ENCODE measurements at places on chromosomes 3 and 15.
A peak's percentile ranks its signal among the peaks of the same experiment; 100 is the strongest.

GRCh38 chr3:39869890-39870289, 60.5 kb downstream of the MYRIP start:
- no peak for DNase-seq

DNA sequence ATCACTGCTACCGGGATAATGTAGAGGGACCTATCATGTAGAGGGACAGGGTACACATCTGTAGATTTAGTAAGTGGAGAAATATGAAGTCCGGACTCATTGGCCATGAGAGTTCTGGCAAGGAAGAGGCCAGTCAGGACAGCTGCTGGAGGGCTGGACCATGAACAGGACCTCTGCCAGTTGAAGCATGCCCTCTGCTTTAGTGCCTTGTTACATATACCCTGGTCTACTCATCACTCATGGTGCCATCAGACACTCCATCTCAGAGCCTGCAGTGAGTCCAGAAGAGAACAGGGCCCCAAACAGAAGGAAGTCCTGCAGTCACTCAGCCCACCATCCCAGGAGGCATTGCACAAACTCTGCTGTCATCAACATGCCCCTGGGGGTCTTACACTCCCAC, 54.7 kb upstream of the CA12 start:
- DNase-seq: no peak

- peak; percentile 6 for DNase-seq
Measured at GRCh38 chr3:190491533-190492054, 22.3 kb upstream of the IL1RAP start.

- no peak for DNase-seq
Measured at GRCh38 chr3:4758957-4759656, 220.1 kb upstream of the BHLHE40 start.

DNA sequence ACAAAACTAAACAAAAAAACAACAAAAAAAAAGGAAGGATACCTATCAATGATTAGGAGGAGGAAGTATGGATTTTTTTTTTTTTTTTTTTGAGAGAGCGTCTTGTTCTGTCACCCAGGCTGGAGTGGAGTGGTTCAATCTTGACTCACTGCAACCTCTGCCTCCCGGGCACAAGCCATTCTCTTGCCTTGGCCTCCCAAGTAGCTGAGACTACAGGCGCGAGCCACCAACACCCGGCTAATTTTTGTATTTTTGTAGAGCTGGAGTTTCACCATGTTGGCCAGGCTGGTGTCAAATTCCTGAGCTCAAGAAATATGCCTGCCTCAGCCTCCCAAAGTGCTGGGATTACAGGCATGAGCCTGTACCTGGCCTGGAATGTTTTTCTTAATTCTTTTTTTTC, 195.8 kb downstream of the CBLB start:
- no peak for DNase-seq

DNA sequence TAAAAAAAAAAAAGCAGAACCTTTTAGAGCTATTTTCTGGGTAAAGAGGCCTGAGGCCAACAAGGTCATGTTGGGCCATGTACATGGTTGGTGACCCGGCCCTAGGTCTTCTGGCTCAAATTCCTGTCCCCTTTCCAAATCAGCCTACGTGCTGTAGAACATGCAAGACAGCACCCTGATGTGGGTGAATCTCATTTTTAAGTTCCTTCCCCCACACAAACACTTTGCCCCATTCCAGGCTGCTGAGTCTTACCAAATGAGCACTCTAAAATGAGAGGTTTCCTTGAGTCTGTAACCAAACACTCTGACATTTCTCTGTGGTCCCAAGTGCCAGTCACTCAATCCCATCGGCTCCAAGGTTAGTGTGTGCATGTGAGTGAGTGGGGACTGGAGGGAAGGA, 9.4 kb downstream of the BCL6 start:
- DNase-seq: no peak

DNA sequence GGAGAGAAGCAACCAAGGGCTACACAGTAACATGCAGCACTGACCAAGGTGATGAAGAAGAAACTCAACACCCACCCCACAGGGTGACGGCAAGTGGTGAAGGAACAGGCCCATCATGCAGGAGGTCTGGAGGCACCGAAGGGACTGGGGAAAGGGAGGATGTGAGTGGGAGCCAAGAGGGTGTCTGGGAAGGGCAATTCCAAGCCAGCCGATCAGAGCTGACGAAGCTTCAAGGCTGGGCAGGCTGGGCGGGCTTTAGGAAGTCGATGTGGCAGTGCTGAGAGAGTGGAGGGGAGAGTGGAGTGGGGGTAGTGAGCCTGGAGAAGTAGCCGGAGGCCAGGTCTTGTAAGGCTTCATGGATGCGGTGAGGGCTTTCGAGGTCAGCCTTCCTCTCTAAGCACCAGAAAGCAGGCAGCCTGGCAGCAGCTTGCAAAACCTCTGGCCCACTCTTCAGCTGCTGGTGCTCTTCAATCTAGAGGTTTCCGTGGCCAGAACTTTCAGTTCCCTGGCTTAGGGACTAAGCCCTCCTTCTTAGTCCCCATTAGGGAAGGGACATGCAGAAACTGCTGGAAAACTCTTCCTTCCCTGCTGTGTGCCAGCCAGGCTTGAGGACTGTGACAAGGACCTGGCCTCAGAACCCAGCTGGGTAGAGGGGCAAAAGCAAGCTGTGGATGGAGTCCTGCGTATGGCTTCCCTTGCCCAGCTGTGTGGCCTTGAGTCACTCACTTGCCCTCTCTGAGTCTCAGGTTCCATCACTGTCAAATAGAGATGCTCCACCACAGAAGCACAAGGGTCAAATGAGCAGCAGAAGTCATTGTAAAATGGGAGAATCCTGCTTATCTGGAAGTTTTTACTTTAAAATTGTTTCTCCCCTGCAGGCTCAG, 72.1 kb downstream of the TLE3 start:
- DNase-seq: no peak

DNA sequence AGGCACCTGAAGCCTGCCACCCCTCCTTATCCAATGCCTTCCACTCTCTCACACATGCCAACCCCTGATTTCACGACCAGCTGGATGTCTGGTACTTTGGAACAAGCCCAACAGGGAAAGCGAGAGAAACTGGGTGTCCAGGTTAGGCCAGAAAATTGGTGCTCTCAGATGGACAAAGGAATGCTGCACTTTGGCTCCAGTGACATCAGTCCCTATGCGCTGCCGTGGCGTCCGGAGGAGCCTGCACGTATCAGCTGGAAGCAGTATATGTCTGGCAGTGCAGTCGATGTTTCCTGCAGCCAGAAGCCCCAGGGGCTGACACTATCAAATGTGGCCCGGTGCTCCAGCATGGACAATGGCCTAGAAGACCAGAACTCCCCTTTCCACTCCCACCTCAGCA, 45.2 kb downstream of the CDAN1 start:
- no peak for DNase-seq

DNA sequence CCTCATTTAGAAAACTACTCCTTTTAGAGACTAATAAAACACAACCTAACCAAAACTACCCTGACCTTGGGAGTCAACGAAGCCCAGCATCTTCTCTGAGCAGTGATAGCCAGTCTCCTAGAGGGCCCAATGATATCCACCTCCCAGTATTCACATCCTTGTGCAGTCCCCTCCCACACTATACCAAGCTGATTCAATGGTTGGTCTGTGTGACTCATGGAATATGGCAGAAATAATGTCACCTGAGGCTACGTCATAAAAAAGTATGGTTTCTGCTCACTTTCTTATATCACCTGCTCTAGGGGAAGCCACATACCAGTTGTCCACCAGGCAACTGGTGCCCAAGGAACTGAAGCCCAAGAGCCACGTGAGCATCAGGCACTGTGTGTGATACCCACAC, 21.4 kb upstream of the USF3 start:
- no peak for DNase-seq

GRCh38 chr3:113828600-113828999, 10.0 kb upstream of the GRAMD1C start:
- no peak for DNase-seq

- no peak for DNase-seq
Measured at GRCh38 chr3:193693774-193694173, 100.8 kb downstream of the OPA1 start.

GRCh38 chr3:152642658-152643057, 192.3 kb upstream of the P2RY1 start:
- no peak for DNase-seq

DNA sequence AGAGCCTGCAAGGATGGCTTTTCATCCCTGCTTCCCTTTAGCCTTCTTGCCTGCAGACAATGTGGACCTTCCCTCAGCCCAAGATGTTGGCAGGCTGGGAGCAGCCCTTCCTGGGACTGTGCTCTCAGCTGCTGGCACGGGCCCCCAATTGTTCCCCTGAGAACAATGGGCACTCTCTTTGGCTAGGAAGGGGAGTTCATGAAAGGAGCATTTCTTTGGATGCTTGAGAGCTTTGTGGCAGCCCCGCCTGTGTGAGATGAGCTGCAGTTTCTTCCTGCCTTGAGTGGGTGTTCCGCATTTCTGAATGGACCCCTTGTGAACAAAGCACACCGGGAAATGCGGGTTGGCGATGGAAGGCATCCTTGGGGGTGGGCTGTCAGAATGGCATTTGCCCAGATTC, 35.0 kb upstream of the BSN start:
- no peak for DNase-seq

DNA sequence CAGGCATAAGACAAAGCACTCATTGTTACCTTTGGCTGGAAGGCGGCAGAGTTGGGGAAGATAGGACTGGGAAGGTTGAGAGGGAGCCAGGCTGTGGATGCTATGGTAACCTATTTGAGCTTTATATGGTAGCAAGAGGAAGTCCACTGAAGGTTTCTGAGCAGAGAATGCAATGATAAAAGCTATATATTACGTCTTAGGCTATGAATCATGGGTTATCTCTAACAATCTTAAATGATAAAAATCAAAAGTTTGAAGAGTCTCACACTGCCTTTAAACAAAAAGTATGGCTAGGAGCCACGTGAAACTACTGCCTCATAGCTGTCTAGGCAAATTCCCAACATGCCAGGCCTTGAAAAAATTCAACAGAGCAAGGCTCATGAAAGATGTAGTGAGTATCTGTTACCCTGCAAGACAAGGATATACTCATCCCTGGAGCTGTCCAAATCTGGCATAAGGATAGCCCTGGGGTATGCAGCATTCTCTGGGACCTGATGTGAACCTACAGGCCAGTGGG, 4.1 kb downstream of the P3H2 start:
- DNase-seq: no peak

- no peak for DNase-seq
Measured at GRCh38 chr3:176767385-176767784, 429.9 kb downstream of the TBL1XR1 start.

DNA sequence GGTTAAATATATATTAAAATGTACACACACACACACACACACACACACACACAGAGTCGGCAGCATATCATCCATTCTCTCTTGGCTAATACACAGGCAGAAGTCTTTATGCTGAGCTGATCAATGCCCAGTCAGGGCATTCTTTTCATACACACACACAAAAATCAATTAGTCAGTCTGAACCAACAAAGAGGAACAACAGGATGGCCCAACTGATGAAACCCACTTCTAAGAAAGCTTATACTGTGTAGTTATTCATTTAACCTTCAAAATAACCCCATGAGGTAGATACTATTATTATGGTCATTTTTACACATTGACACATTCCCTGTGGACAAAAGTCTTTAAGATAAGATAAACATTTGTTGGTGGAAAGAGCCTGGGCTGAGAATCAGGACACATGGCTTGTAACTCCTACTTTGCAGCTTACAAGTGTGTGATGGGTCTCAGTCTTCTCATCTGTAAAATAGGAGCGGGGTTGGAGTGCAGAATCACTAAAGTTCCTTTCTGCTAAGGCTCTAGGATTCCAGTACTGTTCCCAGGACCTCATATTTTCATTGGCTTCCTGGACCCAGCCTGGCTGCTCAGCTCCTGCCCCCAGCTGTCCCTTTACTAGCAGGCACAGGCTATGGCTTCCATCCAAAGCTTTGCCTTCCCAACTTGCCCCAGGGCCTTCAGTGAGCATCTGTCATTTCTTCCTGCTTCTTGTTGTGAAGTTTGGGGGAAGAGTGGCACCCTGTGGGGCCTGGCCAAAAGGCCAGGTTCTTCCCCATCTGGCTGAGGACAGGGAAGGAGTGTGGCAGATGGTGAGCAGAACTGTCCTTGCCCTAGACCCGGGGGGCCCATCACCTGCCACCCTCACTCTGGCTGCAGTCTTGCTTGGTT, 27.2 kb upstream of the GLCE start:
- DNase-seq: no peak

GRCh38 chr3:194220901-194221326, 85.0 kb downstream of the HES1 start:
- DNase-seq: no peak

- no peak for DNase-seq
Measured at GRCh38 chr15:93706495-93707292, 524.7 kb upstream of the MCTP2 start.

DNA sequence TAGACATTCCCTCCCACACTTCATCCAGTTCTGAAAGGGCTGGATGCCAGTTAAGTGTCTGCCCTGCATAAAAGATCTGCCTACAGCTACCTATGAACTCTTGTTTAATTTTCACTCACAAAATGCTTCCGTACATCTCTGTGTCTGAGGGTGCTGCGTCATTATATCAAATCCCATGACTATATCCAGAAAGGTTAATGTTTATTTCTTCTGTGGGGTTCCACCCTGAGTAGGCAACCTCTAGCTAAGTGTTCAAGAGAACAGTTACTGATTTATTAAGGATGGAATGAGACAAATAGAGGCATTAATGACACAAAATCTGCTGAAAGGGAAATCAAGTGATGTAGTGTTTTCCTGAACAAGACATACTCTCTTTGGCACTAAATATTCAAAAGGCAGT, 220.2 kb downstream of the MTHFS start:
- no peak for DNase-seq

DNA sequence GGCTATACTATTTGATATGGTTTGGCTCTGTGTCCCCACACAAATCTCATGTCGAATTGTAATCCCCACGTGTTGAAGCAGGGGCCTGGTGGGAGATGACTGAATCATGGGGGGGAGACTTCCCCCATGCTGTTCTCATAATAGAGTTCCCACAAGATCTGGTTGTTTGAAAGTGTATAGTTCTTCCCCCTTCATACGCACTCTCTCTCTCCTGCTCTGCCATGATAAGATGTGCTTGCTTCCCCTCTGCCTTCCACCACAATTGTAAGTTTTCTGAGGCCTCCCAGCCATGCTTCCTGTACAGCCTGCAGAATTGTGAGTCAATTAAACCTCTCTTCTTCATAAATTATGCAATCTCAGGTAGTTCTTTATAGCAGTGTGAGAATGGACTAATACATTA, 290.1 kb upstream of the CHRM5 start:
- no peak for DNase-seq

GRCh38 chr3:185422677-185423076, 59.7 kb downstream of the MAP3K13 start:
- DNase-seq: no peak

DNA sequence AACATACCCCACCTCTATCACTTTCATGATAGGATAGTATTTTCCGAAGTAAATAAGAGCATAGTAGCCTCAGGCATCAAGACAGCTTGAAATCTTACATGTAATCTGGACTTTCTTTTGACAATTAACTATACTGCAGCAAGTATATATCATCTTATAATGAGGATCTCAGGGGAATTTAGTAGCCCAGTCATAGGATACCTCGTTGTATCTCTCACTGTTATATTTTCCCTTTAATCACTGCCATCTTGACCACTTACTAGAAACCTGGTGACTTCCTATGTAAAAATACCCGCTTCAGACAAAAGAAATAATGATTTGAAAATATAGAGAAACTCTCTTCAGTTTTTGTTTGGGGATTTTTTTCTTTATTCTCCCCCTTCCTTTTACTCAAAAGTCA, 88.2 kb downstream of the SERPINI1 start:
- DNase-seq: no peak

GRCh38 chr3:143362115-143362991, 242.8 kb downstream of the CHST2 start:
- no peak for DNase-seq
